ENCODE measurements at places on chromosomes 1 and 21.

- DNase-seq, result peak; percentile 45
Observed at GRCh38 chr21:45410151-45410864, 5.3 kb downstream of the COL18A1 start.

GRCh38 chr1:48040154-48040553 is 43.0 kb upstream of the TRABD2B start:
- DNase-seq, result no peak

DNA sequence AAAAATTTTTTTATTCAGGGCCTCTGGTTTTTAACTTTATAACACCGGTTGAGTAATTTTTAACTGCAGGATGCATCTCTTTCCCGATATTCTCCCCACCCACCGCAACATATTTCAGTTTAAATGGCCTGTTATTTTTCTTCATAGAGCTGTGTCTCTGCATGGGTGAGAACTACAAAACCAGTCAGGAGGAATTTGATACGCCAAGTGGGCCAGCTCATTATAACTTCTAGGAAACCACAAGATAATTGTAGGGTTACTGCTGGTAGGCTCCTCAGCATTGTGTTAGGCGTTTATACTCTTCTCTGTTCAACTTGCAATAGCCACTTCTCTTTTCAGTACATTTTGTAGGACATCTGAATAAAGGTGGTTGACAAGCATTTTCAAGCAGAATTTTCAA is 169.7 kb downstream of the PBX1 start:
- DNase-seq, result no peak

GRCh38 chr21:32772281-32773047 is 909 bp upstream of the PAXBP1 start:
- DNase-seq, result peak; percentile 53

GRCh38 chr1:58618303-58618702 is 41.3 kb upstream of the TACSTD2 start:
- DNase-seq, result peak; percentile 93

DNA sequence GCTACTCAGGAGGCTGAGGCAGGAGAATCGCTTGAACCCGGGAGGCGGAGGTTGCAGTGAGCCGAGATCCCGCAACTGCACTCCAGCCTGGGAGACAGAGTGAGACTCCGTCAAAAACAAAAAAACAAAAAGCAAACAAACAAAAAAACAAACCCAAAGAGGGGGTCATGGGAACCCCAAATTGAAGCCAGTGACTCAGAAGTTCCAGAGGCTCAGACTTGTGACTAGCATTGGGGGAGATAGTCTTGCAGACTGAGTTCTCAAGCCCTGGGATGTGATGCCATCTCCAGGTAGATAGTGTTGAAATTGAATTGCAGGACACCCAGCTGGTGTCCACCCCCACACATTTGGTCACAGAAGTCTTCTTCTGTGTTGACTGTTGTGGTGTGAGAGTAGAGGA is 24.9 kb upstream of the ENO1 start:
- DNase-seq, result peak; percentile 44

DNA sequence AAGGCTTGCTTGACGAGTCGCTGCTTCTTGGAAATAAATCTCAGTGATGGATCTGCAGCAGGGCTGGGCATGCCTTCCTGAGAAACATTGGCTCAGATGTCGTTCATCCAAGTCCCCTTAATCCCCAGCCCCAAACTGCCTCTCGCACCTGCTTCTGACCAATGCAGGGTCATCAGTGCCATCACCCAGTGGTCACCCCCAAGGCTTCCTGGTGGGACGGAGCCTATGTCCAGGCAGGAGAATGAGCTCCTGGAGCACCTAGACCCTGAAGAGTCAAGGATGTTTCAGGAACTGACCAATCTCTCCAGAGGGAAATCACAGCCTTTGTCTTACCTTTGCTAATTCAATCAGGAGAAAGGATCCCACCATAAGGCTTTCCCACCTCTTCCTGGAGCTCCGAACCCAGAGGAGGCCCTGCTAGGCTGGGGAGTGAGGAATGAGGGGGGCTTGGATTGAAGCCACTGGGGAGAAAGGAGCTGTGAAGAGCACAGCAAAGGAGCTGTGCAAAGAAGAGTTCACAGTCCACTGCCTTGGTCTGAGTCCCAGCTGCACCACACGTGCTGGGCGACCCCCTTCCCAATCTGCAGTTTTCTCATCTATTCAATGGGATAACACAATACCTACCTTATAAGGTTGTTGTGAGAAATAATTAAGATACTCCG is 416.1 kb downstream of the NPHP4 start:
- no peak for DNase-seq

- no peak for DNase-seq
Observed at GRCh38 chr1:109917051-109917767, 6.6 kb downstream of the CSF1 start.

DNA sequence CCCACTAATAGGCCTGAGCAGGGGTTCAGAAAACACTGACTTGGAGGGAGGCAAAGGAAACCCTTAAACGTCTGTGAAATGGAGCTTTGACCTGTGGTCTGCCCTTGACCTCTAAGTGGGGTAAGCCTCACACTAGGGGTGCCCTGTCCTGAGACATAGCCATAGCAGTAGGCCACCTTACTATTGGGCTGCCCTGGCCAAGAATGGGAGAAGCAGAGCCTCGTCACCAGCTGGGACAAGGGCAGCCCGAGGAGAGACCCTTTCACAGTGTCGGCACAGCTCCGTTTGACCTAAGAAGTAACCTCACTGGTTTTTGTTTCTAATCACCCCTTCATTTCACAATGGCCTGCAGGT is 26.4 kb upstream of the IFNAR2 start:
- DNase-seq, result no peak

GRCh38 chr1:228753786-228754360 is 18.6 kb downstream of the RHOU start:
- no peak for DNase-seq

- DNase-seq, result no peak
Observed at GRCh38 chr1:227712648-227713047, 22.5 kb downstream of the JMJD4 start.

GRCh38 chr1:178344513-178345091 is 152.2 kb downstream of the CLEC20A start:
- peak; percentile 93 for DNase-seq

DNA sequence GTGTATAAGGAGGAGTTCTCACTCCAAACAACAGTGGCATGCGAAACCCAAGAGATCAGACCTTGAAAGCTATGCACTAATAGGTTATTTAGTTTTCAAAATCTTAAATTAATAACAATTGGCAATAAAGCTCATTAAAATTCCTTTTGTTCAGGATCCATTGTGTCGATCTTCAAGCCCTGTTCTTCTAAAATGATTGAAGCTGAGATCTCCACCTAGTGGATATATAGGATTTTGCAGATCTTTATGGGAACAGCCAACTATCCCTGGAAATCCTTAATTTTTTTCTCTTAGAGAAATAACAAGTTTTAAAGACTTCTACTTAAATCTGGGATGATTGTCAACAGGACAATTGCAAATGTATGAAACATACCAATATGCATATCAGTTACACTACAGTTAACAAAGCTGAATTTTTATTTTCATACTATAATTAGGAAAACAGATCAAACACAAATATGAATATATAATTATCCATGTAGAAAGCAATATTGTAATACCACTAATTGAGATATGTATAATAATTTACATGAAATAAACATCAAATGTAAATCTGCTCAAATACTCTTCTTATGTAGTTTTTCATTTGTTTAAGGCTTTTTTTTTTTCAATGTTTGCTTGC is 43.3 kb downstream of the LRRC53 start:
- DNase-seq, result peak; percentile 39

GRCh38 chr1:219582296-219582695 is 30.6 kb downstream of the ZC3H11B start:
- peak; percentile 58 for DNase-seq

GRCh38 chr1:4605158-4605557 is 49.3 kb upstream of the AJAP1 start:
- DNase-seq, result no peak

GRCh38 chr1:156705918-156706656 is 704 bp upstream of the CRABP2 start:
- DNase-seq, result peak; percentile 56

- no peak for DNase-seq
Observed at GRCh38 chr1:232467073-232467760, 162.7 kb downstream of the SIPA1L2 start.

- peak; percentile 45 for DNase-seq
Observed at GRCh38 chr1:229625071-229625914, 629 bp downstream of the TAF5L start.

DNA sequence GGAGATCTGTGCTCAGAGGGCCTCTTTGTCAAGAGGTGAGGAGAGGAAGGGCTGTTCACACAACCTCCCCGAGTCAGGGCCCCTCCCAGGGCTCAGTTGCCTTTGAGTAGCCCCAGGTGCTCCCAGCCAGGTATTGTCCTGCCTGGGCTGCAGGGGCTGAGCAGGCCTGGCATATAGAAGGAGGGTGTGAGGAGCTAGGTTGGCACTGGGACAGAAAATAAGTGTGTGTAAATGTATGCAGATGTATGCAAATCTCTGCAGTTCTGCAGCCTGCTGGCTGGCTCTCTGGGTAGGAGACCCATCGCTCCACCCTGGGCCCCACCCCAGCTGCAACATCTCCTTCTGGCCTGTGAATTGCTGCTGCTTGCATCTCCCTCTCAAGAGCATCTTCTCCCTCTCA is 52.4 kb downstream of the NAV1 start:
- DNase-seq, result no peak

GRCh38 chr1:227330279-227331076 is 12.2 kb upstream of the CDC42BPA start:
- no peak for DNase-seq

- DNase-seq, result no peak
Observed at GRCh38 chr1:173823781-173824314, 625 bp upstream of the DARS2 start.

GRCh38 chr1:220757441-220757840 is 9.3 kb downstream of the MTARC2 start:
- no peak for DNase-seq

- peak; percentile 69 for DNase-seq
Observed at GRCh38 chr1:156691665-156692440, 13.5 kb downstream of the CRABP2 start.

DNA sequence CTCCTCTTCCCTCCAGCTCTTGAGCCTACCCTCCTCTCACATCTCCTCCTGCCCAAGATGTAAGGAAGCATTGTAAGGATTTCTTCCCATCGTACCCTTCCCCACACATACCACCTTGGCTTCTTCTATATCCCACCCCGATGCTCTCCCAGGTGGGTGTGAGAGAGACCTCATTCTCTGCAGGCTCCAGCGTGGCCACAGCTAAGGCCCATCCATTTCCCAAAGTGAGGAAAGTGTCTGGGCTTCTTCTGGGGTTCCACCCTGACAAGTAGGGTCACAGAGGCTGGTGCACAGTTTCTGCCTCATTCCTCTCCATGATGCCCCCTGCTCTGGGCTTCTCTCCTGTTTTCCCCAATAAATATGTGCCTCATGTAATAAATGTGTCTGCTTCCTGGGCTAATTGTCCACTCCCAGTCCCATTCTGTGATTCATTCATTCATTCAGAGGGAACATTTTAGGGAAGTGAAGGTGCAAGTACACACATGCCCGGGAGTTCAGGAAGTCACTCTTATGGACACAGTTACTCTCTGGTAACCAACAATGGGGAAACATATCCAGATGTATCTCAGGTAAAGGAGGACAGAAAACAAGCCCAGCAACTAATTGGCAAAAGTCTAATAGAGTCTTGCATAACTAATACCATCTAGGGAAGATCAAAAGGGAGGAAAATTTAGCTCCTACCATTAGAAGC is 1.9 kb downstream of the SPRR4 start:
- no peak for DNase-seq

DNA sequence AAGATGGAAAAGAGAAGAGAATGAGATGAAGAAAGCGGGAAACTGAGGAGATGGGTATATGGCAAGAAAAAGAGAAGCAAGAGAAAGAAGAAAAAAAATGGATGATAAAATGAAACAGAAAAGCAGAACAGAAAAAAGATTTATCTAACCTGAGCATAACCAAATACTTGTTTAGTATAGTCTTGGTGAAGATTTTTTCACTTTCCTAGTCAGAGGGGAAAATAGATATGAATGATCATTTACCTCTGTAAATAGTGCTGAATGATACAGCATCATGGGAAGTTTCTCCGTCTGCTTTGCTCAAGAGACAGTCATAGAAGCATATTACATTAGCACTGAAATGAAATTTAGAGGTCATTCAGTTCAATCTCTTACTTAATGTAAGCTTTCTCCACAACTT is 36.1 kb upstream of the PLPPR4 start:
- DNase-seq, result no peak

GRCh38 chr1:225812488-225813213 is 2.7 kb downstream of the EPHX1 start:
- no peak for DNase-seq

- DNase-seq, result no peak
Observed at GRCh38 chr1:89957107-89957506, 37.8 kb upstream of the ZNF326 start.

- DNase-seq, result no peak
Observed at GRCh38 chr1:208158640-208159554, 85.3 kb downstream of the PLXNA2 start.

GRCh38 chr1:65538664-65539063 is 118.2 kb downstream of the LEPR start:
- DNase-seq, result no peak

DNA sequence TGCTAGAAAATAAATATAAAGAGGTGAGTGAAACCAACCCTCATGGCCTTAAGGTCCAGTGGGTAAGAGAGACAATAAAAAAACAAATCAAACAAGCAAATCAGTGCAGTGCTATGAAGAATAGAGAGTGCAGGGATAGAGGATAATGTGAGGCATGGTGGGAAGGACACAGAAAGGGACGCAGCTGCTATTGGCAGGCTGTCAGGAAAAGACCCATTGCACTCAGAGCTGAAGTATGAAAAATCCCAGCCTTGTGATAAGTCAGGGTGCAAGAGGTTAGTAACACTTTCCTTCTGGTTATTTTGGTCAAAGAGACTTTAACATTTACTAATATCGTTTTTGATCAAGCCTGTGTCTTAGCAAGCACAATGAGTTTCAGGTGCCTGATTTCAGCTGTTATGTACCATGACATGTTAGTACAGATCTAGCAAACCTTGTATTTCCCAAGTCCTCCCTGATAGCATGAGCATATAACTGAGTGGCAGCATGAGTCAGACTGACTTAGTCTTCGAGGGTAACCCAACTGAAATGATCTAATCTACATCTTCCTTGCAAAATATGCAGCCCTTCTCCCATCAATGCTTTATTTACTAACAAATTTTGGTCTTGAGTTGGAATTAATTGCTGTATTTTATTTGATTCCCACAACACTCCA is 31.7 kb downstream of the CHML start:
- peak; percentile 61 for DNase-seq

GRCh38 chr1:26434161-26434752 is 2.1 kb downstream of the DHDDS start:
- DNase-seq, result peak; percentile 27

- no peak for DNase-seq
Observed at GRCh38 chr1:205962821-205963221, 19.6 kb upstream of the SLC26A9 start.

DNA sequence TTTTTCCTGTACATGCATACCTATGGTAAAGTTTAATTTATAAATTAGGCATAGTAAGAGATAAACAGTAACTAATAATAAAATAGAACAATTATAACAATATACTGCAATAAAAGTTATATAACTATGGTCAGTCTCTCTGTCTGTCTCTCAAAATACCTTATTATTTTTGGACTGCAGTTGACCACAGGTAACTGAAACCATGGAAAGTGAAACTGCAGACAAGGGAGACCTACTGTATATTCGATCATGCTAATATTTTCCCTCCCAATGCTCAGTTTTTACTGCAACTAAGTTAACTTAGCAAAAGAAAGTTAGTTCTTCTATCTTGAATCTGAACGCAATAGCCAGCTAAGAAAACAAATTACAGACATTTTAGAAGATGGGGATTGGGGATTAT is 12.3 kb upstream of the DHX9 start:
- DNase-seq, result no peak
